ENCODE measurements at places on chromosomes 13 and 19. TPM values are rescaled to one million over a fixed set of nuclear protein-coding genes. Genes with fewer than 3 reads are reported as not detected.

Gene SPATA13
- total RNA-seq: 58.2 TPM

Gene FGF21
- total RNA-seq: not detected

Gene CGB5
- not detected for total RNA-seq

Gene DPF1
- total RNA-seq: 8.1 TPM

Gene LRRC63
- 0.82 TPM for total RNA-seq

Gene ZSCAN5B
- total RNA-seq: not detected

Gene PSG1
- not detected for total RNA-seq

Gene KIR3DL2
- not detected for total RNA-seq

DNA sequence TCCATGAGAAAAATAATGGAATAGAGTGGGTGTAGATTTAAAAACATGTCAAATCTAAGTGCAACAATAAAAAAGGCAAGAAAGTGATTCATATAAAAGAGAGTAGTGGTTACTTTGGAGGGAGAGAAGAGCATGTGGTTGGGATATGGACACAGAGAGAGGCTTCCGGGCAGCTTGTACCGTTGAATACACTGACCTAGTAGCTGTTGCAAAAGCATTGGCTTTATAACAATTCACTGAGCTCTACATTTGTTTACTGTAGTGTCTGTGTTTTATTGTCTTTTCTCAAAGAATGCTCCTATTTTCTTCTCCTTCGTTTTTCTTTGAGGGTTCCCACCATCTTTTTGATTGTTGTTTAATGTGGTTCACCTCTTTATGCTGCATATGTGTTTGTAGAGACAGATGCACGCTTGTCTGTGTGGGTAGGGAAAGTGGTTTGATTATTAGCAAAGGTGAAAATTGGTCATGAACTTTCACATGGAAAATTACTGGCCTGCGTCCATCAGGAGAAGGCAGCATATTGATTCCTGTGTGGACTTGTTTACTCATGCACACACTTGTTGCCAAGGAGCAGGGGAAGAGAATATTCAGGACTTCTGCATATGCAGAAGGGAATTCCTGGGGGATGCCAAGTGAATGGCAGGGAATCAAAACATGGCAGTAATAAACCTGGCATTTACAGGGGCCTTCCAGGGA is 29.9 kb upstream of the IRS2 start:
- DNase-seq: no peak

DNA sequence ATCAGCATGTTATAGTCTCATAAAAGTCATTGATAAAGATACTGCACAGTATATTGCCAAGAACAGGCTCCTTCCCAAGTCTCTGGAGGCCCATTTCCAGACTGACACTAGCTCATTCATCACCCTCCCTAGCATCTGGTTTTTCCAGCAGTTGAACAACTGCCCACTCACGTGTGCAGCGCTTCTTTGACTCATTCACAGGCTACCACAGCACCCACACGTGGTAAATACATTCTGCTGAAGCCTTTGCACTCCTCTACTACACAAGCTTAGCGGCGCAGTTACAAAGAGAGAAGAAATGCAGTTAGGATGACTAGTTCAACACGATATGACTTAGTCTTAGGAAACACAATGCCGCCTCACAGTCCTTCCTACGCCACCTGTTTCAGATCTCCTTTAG is 87.7 kb downstream of the DOCK9 start:
- DNase-seq: no peak

DNA sequence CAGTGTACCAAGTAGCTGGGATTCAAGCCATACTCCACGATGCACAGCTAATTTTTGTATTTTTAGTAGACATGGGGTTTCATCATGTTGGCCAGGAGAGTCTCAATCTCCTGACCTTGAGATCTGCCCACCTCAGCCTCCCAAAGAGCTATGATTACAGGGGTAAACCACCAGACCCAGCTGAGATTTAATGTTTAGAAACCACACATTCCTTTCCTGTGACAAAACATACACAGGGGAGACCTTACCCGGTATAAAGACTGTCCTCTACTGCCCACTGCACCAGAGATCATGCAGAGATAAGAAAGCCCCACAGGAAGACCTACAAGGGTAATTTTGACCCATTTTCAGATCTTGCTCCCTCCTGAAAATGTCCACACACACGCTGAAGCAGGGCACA is 22.8 kb upstream of the ZNF83 start:
- DNase-seq: no peak

DNA sequence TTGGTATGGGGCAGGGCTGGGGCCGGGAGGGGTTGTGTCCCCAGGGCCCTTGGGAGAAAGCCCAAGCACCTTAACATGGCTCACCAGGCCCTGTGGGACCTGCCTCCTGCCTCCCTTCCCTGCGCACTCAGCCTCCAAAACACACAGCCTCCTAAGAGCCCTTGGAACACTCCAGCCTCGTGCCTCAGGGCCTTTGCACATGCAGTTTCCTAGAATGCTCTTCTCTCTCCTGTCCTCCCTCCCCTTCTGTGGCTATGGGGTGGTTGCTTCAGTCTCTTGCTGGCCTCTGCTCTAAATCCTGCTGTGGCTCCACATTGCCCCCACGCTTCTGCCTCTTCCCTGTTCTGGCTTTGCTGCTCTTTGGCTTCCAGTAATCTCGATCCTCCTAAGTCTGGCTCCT is 23.7 kb downstream of the HIF3A start:
- no peak for DNase-seq

DNA sequence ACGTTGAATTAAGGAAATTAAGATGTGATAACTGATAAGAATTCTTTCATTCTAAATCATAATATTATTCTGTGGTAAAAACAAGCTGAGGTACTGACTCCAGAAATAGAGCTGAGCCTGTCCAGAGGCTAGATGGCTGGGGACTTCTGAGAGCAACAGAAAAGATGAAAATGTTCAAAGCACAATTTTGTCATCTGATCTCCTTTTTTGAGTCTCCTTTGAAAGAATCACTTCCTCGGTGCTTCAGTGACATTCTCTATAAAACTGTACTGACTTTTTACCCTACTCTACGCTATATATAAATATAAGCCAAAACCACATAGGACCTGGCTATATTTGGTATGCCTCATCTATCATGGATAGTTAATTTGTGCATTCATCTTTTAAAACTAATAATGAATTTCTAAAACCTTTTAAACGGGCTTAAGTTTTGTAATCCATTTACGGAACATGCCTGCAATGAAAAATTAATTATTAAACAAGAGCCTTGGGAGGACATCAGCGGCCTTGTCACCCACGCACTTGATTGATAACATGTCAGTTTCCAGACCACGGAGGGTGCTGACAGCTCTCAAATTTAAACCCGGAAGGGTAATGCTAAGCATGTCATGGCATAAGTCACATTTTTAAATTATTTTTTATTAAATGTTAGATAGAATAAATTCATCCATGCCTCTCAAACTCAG is 235.5 kb downstream of the PCDH9 start:
- no peak for DNase-seq

DNA sequence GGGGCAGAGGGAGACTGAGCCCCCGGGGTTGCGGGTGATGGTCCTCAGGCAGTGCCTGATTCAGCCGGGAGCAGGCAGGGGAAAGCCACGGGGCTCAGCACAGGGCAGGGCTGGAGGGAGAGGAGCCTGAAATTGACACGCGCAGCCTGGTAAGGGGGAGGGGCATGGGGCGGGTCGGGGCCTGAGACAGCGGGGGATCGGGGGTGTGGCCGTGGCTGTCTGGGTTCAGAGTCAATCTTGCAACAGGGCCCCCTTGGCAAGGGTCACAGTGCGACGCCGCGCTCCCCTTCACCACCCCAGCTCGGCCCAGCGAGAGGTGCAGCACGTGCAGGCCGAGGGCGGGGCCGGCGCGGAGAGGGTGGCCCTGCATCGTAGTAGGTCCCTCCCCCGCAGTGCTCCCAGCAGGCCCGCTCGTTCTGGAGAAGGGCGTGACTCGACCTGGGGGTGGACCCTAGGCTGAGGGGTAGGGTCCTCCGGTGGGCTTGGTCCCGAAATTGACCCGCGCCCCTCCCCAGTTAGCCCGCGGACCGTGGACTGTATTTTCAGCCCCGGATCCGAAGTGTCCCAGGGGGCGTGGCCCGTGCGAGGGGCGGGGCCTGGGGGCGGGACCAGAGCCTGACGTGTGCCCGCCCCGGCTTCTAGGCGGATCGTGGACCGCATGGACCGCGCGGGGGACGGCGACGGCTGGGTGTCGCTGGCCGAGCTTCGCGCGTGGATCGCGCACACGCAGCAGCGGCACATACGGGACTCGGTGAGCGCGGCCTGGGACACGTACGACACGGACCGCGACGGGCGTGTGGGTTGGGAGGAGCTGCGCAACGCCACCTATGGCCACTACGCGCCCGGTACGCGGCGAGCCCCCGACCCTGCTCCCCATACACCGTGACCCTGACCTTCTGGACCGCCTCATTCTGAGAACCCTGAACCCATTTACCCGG is 6.0 kb downstream of the RCN3 start:
- DNase-seq: peak; percentile 81

DNA sequence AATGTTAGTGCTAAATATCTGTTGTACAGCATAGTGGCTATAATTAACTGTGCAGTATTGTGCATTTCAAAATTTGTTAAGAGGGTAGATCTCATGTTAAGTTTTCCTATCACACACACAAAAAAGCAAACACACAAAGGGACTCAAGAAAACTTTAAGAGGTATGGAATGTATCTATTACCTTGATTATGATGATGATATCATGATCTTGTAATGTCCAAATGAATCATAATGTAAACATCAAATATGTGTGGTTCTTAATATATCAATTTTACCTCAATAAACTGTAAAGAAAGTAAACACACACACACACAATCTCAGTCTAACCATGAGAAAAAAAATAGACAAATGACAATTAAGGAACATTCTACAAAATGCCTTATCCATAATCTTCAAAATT is 934.6 kb downstream of the SLITRK1 start:
- no peak for DNase-seq

DNA sequence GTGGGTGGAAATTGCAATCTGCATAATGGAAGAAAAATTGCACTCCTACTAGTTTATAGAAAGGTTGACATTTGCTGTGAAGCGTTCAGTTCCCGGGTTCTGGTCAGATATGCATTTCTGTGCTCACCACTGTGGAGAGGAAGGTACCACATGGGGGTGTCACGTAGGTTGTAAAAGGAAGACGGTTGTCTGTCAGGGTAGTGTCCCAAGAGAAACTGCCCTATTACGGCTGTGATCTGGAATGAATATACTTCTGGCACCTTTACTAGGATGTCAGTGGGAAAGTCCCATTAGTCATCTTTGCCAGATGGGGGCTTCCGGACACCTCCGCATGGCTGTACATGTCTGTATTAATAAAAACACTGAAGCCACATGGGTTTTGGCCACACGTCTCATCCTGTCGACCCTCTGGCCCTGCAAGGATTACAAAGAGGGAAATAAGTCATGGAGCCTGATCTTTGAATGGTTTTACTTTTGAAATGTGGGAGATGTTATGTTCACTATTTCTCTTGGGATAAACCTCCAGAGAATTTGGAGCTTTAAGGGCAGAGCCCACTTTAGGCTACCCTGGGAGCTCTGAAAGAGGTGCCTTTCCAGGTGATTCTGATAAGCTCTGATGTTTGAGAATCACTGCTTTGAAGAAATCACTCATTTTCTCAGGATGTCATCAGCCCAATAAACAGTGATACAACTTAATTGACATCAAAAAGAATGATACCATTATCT is 133.9 kb downstream of the AKAP11 start:
- no peak for DNase-seq

DNA sequence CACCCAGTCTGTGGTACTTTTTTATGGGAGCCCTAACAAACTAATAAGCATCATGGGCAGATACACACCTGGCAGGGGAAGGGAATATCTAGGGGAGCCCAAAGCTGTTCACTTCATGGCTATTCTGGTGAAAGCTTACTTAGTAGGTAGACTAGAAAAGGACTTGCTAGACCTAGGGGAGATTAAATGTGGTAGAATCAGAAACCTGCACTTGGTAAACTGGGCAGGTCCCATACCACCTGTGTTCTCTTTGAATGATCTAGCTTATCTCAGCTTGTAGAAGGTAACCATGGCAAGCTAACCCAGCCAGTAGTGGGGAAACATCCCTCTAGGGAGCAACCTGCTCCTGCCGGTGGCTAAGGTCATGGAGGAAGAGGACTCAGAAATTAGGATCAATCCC is 113.9 kb upstream of the TMTC4 start:
- no peak for DNase-seq

GRCh38 chr13:80313668-80314256 is 27.2 kb downstream of the SPRY2 start:
- no peak for DNase-seq

GRCh38 chr19:46783670-46784069 is 4.7 kb downstream of the SLC1A5 start:
- no peak for DNase-seq

GRCh38 chr13:110214637-110215036 is 92.3 kb downstream of the COL4A1 start:
- DNase-seq: peak; percentile 33

DNA sequence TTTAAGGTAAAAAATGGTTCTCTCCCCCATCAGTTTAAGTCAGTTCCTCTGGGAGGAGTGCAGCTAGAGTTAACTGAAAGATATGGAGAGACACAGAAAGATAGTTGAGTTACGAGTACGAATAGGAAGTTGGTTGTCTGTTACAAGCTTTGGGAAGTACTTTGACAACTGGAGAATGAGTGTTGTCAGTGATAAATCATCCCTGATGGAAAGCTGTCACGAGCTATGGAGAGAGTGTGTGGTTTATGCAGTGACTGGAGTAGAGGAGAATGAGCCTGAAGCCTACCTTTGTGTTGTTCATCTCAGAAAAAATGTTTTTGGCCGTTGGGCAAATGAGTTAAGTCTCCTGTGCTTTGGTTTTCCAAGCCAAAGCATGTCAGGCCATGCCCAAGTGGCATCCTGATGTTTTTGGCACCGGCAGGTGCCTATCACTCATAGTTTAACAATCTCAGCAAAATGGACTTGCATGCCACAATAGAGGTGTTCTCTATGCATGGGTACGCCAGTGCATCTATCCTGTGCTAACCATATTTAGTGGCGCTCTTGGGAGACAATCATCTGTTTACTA is 350.2 kb downstream of the IRS2 start:
- no peak for DNase-seq

- no peak for DNase-seq
These were observed 55.6 kb upstream of the PEG3 start for GRCh38 chr19:56896095-56896494.

GRCh38 chr13:97639236-97639635 is 205.3 kb downstream of the RAP2A start:
- no peak for DNase-seq

DNA sequence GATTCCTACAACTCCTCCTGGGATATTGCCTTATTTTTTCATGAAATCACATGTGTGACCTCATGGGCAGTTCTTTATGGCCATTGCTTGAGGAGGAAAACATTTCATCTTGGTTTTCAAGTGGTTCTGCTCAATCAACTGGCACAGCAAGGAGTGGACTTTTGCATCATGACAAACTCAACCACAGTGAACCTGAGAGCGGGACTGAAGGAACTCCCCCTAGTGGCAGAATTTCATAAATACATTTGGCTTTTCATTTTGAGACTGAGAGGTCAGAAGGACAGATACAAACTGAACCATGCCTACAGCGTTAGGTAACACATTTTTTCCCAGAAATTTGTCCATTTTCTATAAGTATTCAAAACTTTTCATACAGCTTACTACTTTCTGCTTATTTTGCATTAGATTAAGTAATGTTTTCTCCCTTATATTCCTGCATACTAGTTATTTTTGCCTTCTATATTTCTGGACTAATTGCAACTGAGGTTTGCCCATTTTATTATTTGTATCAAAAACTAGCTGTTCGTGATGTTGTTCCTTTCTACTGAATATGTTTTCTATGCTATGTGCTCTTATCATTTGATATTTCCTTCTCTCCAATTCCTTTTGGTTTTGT is 13.4 kb upstream of the SIGLEC12 start:
- peak; percentile 56 for DNase-seq

GRCh38 chr19:10151521-10151920 is 31.8 kb upstream of the EIF3G start:
- no peak for DNase-seq

- peak; percentile 96 for DNase-seq
These were observed 2.3 kb upstream of the TMEM91 start for GRCh38 chr19:41373993-41374392.

Measured in A673 (cell line).